ENCODE measurements at places on chromosomes 6 and 20. TPM values are rescaled to one million over a fixed set of nuclear protein-coding genes. Genes with fewer than 3 reads are reported as not detected.

SAMD3 gene
- not detected for polyA plus RNA-seq

DNA sequence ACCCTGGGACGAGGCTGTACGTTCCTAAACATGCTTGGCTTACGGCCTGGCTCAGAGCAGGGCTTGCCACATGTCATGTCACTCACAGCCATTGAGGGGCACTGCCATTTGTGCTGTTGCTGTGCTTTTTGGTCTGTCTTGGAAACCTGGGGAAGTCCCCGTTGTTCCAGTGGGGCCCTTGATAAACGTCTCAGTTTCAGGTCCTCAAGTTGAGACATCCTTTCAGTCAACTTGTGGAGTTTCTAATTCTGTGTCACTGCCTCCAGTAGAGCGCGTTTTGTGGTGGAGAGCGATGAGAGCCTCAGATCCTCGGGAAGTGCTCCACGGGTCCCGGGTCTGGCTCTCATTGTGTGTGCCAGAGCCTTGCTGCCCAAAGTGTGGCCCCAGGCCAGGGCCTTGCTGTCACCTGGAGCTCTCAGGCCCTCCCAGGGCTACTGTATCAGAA is 43.0 kb upstream of the CCR6 start:
- no peak for DNase-seq

GRCh38 chr6:99901596-99902384 is 92.2 kb downstream of the MCHR2 start:
- DNase-seq, result peak; percentile 62

DNA sequence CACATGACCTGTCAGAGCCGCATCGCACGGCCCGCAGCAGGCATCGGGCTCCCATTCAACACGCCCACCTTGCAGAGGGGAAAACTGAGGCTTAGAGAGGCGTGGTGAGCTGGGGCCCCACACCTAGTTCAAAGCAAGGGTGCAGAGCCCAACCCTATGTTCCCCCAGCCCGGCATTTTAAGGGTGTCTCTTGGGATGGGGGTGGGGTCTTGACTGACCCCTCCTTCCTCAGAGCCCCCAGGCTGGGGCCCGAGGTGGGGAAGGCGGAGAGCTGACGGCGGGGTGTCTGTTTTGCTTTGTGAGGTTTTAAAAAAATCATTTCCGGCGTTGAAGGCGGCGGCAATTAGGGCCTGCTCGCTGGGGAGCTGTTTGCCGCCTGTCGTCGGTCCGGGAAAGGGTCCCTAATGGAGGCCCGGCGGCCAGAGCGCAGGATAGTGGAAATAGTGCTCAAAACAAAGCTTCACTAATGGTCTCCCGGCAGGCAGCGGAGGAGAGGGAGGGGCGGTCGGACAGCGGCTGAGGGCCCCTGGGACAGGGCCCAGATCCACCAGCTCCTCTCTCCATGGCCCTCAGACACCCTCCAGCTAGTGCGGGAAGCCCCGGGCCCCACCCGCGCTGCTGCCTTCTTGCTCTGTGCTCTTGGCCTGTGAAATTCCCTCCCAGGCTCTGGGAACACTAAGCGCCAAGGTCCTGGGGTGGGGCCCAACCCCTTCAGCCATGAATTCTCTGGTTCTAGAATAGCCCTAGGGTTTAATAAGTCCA is 11.9 kb downstream of the VSTM2L start:
- peak; percentile 69 for DNase-seq

DNA sequence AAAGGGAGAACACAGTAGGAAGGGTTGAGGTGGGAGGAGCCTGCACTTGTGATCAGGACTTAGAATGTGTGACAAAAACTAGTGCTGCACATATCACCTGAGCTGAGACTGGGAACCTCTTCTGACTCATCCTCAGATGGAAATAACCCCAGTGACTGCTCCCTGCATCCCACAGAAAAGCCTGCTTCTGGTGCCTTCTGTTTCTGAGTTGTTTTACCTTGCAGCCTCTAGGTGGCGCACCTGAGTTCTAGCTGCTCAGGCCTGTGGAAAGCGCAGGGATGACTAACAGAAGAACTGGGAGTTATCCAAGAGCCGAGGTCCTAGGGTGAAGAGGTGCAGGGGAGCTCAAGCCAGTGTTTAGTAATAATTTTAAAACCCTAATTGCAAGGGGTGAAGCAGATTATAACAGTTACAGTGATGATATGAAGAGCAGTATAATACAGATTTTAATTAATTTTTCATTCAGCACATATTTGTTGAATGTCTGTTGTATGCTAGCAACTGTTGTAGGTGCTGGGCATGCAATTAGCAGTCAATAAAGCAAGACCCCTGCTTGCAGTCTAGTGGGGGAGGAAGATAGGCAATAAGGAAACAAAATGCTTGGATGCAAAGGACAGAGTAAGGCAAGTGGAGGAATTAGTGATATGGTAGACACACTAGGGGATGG is 302.5 kb downstream of the DHX35 start:
- peak; percentile 86 for DNase-seq

DNA sequence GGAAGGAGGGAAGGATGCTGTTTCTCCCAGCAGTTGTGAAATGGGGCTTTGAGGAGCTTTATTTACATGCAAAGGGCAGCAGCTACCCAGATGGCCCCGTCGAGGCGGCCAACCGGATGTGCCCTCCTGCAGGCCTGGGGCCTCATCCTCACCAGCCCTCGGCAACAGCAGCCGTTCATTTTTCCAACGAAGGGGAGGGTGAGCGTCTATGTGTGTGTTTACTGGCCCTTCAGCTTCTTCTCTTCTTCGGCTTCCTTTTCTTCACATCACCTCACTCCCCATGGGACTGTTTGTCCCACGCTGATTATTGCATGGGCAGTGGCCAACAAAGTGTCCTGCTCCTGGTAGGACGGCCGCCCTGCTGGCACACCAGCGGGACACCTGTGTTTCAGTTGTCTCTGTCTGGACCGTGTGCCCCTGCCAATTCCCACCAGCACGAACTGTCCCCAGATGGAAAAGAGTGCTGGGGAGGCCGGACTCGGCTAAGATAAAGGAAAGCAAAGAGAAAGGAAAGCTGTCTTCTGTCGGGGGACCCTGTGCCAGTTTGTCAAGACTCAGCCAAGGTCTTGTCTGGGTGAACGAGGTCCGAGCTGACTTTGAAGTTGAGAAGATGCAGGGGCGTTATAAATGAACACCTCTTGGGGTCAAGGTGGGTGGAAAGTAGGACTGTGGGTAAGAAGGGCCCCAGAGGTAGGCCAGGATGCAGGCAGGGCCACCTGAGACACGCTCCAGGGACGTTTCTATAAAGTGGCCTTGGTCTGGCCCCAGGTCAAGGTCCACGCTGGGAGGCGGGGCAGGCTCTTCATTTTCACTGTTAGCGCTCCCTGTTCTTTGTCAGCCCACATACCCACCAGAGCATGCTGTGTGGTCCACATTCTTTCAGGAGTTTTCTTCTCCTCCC is 57.0 kb downstream of the FAM50B start:
- peak; percentile 80 for DNase-seq

DNA sequence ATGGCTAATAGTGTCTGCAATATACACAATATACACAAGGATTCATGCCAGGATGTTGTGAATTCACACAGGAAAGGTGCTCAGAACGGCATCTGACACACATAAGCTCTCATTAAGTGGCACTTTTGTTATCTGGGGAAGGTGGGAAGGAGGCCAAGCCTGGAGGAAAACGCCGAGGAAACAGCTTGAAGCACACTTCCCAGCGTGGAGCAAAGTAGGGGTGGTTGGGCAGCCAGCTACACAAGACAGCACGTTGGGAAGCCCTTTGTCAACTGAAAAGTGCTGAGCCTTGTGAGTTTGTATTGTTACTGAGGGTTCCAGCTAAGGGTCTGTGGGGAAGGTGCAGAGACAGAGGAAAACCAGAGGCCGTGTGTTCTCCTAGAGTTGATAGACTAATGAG is 181.0 kb downstream of the ZMYND8 start:
- no peak for DNase-seq
